A549 treated with Mapracorat at 1 μM for 4 hours (cell line): ENCODE measurements at places on chromosomes 11 and 22. TPM values are rescaled to one million over a fixed set of nuclear protein-coding genes. Genes with fewer than 3 reads are reported as not detected.

Gene HBD
- not detected in 5 replicates for total RNA-seq

Gene TBX10
- total RNA-seq = not detected in 5 replicates

Gene MB
- total RNA-seq = 5.6 to 8.5 TPM (median 7.5 TPM) in 5 replicates

Gene PRG3
- not detected in 5 replicates for total RNA-seq

Gene LRRC75B
- 5.5 to 9.0 TPM (median 8.1 TPM) in 5 replicates for total RNA-seq

Gene KRTAP5-7
- total RNA-seq = not detected in 5 replicates

Gene NLRP6
- total RNA-seq = not detected in 5 replicates

Gene IFITM10
- 1.0 to 2.1 TPM (median 1.3 TPM) in 5 replicates for total RNA-seq

Gene ZNF215
- 0.82 to 1.2 TPM (median 0.95 TPM) in 5 replicates for total RNA-seq

Gene PTGDR2
- 0.05 to 0.10 TPM (median 0.08 TPM) in 4 of 5 replicates, not detected in the other for total RNA-seq

Gene POU2AF2
- total RNA-seq = not detected in 5 replicates

Gene RFPL3
- total RNA-seq = not detected in 5 replicates
